HFF-Myc (cell line): ENCODE measurements at places on chromosomes 6 and 20.

- DNase-seq, result no peak
These were observed 37.6 kb upstream of the PHIP start for GRCh38 chr6:79115553-79116182.

DNA sequence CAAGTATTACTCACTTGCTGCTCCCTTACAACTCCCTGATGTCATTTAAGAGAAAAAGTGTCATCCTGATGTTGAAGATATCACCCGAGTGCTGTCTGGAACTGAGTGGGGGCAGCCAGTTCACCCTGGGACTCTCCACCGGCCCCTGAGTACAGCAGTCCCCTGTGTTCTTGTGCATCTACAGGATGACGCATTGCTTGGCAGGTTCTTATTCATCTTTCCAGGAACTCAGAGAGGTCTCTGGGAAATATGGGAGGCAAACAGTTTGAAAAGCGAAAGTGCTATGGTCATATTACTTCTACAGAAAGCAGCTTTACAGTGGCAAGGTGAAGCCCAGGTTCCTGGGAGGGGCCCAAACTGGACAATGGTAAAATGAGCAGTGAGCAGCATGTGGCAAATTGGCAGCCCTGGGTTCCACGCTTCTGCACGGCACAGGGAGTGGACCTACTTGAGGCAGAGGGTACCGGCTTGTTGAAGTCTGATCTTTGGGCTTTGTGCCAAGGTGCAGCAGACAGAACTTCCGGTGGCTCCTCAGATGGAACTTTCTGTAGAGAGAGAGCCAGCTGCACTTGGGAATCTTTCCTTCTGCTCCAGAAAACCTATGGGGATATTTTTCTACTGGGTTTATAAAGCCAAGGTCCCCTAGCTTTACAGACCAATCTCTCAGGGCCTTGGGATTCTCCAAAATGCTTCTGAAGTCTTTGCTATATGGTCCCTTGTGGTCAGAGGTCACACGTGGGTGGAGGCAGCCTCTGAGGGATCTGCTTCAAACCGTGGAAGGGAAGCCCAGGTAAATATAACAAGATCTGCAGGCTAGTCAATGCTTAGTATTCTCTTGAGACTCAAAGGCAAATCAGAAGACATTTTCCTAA, 128.3 kb downstream of the MAP3K7 start:
- no peak for DNase-seq

GRCh38 chr6:40326714-40327421, 260.3 kb downstream of the LRFN2 start:
- no peak for DNase-seq

- no peak for DNase-seq
These were observed 22.5 kb downstream of the SERPINB1 start for GRCh38 chr6:2819115-2819514.

GRCh38 chr20:44247131-44247571, at the start of gene GDAP1L1:
GDAP1L1 (plus strand) TSS chr20:44247308; CDS start chr20:44247335, 27 bp downstream.
- DNase-seq, result no peak

- DNase-seq, result no peak
These were observed 192.5 kb upstream of the MAN1A1 start for GRCh38 chr6:119542037-119542436.

- DNase-seq, result peak; percentile 26
These were observed 32.3 kb downstream of the GSTA3 start for GRCh38 chr6:52877168-52877567.

GRCh38 chr20:60057866-60058807, 99.9 kb downstream of the CDH26 start:
- DNase-seq, result no peak

- no peak for DNase-seq
These were observed 383.8 kb upstream of the JAG1 start for GRCh38 chr20:11057624-11058023.

GRCh38 chr6:161903584-161904212, 629.8 kb upstream of the AGPAT4 start:
- no peak for DNase-seq

GRCh38 chr6:64252256-64252655, 616.7 kb downstream of the PHF3 start:
- no peak for DNase-seq

DNA sequence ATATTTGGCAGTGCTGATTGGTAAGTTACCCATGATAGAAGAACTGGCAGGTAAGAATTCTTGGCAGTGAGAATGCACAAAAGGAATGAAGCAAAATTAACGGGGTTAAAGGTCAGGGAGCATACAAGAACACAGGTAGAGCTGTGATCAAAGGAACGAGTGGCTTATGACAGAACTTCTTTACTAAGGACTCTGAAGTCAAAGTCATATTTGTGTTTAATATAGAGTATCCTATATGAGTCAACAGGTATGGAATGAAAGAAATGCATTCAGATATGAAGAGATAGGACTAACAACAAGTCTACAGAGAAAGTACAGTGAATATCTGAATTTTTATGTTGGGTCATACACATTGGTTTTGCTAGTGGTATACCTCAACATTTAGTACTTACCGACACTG, 209.0 kb upstream of the CITED2 start:
- DNase-seq, result no peak

- no peak for DNase-seq
These were observed 73.4 kb downstream of the FUT9 start for GRCh38 chr6:96089173-96089572.

GRCh38 chr6:158560836-158561320, 987 bp downstream of the TMEM181 start:
- DNase-seq, result no peak

GRCh38 chr6:96520171-96521115, 1.2 kb upstream of the UFL1 start:
- DNase-seq, result no peak

DNA sequence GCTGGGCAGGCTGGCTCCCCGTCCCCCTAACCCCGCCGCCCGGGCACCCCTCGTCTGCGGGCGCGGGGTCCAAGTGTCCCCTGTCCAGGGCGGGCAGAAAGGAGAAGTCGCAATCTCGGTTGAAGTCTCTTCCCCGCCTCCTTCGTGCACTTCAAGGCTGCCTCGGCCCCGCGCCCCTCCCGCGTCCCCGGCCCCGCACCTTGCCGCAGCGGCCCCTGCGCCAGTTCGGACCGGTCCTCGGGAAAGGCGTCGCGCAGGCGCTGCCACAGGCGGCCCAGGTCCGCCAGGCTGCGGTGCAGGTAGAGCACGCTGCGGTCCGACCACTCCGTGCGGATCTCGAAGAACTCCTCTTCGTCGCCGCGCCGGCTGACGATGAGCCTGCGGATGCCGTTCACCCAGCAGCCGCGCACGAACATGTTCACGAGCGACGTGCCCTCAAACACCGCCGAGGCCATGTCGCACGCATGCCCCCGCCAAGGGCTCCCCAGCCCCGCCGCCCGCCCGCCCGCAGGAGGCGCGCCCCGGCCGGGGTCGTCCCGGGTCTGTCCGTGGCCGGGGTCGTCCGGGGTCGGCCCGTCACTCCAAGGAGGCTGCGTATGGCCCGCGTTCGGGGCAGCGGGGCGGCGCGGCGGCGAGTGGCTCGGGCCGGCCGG, at the start of gene PXDC1:
PXDC1 (minus strand) TSS at position 637 of the 653 bp plus-strand sequence; CDS start at position 455, 182 bp downstream.
- no peak for DNase-seq

GRCh38 chr6:31662124-31662723, 1.6 kb upstream of the C6orf47 start:
- DNase-seq, result no peak

GRCh38 chr20:57124366-57124765, 142.1 kb downstream of the BMP7 start:
- no peak for DNase-seq

DNA sequence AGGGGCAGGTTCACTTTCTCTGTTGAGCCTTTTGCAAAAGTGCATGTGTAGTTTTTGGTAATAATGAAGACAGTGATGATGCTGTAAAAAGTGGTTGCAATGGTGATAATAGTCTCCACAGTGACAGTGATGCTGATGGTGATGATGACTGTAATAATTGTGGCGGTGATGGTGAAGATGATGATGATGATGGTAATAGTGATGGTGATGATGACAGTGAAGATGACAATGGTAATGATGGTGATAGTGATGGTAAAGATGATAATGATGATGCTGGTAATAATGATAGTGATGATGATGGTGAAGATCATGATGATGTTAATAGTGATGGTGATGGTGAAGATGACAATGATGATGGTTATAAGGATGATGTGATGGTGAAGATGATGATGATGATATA, 67.7 kb upstream of the LRFN2 start:
- no peak for DNase-seq

DNA sequence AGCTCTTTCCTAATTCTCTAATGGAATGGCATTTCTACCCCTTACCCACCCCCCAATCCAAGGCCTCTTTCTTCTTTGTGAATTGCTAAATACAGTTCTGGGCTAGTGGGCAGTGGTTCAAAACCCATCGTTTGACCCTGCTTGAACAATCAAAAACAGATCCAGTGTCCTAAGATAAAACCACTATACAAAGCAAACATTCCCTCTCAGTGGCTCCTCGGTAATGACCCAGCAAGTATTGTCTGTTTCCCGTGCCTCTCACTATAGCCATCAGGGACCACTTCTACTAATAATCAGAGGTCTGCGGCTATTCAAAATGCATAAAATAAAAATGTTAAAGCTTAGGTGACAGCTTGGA, 143.5 kb upstream of the AKAP12 start:
- DNase-seq, result no peak

GRCh38 chr6:121105461-121105860, 228.8 kb downstream of the TBC1D32 start:
- no peak for DNase-seq

GRCh38 chr6:95784869-95785268, 207.5 kb downstream of the MANEA start:
- no peak for DNase-seq

DNA sequence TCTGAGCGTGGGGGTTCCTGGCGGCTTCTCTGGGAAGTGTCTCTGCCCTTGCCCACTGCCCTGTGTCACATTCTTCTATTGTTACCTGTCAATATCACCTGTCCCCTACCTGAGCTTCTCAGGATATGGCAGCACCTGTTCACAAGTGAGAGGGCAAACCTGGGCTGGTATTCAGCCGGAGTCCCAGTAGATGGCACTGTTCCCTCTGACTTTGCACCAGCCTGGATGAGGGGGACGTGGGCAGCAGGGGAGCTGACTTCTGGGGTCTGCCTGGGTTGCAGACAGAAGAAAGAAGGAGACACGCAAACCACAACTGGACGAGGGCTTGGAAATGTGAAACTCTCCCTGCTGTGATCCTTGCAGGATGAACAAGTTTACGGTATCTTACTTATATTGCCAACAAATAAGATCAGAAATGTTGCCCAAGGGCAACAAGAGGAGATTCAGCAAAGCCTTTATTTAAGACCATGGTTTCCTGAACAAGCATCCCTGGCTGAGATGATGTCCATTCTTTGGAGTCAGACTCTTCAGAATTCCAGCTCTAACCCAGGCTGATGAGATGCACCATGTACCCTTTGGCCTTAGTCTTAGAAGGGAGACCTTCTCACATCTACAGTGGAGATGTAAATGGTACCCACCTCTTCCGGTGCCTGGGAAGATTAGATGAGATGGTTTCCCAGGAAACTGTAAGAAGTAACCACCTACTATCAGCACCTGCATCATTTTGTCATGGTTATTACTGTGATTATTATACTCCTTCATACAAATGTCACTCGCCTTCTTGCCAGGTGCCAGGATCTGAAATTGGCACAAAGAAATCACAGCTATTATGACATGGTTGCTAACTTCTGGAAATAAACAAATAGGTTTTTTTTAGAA, 400.0 kb upstream of the CDH4 start:
- DNase-seq, result no peak

DNA sequence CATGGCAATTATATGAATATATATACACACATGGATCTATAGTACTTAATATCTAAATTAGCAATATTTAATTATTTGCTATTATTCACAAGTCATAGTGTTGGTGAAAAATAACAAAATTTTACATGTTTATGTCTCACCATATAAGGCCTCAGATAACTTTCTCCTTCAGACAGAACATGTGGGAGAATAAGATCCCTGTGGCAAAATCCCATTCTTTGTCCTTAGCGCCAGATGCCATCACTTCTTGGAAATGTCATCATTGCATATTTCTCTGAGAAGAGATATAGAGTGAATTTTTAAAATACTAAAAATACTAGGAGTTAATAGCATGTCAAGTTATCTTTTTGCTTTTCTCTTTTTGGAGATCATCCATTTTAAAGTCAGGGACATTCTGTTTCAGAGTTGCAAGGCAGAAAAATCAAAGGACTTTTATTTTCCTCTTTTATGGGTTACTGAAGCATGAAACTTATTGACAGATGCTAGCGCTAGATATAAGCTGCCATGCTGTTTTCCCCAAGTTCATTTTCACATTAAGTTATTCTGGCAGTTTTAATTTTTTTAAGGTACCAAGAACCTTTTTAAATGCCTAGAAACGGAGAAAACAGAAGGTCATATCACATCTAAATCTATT, 30.4 kb upstream of the STXBP5 start:
- no peak for DNase-seq

- DNase-seq, result peak; percentile 94
These were observed 664 bp upstream of the TPBG start for GRCh38 chr6:82362878-82363427.

- DNase-seq, result no peak
These were observed 145.7 kb upstream of the MAN1A1 start for GRCh38 chr6:119495230-119495683.

- no peak for DNase-seq
These were observed 8.8 kb downstream of the TMEM244 start for GRCh38 chr6:129852257-129852858.

- no peak for DNase-seq
These were observed 219.0 kb downstream of the ERMARD start for GRCh38 chr6:169970306-169970988.

GRCh38 chr6:159860482-159860881, 30.3 kb upstream of the MAS1 start:
- DNase-seq, result no peak

DNA sequence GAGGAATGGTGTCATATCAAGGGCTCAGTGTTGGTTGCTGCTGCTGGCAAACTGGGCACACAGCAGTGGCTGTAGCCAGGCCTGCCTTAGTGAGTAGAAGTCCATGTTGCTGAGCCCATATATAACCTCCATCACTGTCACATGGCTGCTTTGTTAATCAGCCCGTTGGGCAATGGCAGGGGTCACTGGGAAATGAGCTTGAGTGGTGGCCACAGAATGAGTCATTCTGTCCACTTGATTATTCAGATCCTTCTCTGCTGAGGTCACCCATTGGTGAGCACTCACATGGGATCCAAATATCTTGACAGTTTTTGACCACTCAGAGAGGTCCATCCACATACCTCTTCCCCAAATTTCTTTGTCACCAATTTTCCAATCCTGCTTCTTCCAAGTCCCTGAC, 898.9 kb upstream of the EYS start:
- no peak for DNase-seq

GRCh38 chr20:39356908-39357307, 394.8 kb downstream of the DHX35 start:
- DNase-seq, result no peak

DNA sequence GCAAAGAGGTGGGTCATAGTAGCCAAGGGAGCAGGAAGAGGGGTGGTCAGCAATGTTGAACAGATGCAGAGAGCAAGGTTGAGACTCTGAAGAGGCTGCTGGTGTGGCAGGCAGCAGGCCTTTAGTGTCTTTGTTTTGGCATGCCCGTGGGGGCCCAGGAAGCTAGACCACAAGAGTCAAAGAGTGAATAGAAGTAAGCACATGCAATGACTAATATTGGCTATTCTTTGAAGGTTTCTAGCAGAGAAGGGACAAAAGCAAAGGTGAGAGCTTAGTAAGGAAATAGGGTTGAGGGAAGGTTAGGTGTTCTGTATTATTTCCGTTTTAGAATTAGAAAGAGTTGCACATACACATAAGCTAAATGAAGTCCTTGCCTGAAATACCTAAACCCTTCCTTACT, 18.8 kb downstream of the TDRD6 start:
- no peak for DNase-seq
